ENCODE measurements at places on chromosomes 3 and 15. TPM values are rescaled to one million over a fixed set of nuclear protein-coding genes. Genes with fewer than 3 reads are reported as not detected.

DNA sequence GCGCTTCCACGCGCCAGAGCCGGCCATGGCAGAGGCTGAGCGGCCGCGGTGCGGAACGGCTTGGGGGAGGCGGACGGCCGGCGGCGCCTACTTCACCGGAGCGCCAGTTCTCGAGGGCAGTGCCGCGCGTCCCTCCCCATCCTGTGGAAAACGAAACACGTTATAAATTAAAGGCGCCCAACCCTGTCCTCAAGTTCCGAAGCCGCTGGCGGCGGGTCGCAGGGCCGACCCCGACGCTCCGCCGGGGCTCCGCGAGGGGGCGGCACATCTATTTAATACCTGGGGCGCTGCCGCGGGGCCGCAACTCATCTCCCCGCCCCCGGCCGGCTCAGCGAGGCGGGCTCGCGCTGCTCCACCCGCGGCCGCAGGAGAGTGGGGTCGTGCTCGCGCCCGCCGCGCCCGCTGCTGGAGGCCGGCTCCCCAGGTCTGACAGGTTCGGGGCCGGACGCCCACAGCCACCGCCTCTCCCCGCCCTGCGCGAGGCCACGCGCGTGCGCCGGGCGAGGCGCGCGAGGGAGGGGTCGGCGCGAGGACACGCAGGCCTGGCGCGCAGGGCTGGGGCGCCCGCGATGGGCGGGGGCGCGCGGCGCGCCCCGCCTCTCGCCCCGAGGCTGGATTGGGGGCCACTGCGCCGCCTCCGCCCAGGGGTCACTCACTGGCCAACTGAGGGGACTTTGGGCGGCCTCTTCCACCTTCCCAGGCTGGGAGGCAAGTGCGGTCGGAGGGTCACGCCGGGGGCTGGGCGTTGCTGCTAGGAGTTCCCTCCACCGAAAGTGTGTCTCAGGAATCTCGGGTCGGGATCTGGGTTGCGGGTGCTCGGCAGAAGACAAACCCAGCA is at the start of gene SLC30A4:
Gene SLC30A4 (minus strand): TSS at position 428 of the 838 bp plus-strand sequence. CDS start 401 bp downstream, at position 27.
- peak; percentile 54 for DNase-seq

DNA sequence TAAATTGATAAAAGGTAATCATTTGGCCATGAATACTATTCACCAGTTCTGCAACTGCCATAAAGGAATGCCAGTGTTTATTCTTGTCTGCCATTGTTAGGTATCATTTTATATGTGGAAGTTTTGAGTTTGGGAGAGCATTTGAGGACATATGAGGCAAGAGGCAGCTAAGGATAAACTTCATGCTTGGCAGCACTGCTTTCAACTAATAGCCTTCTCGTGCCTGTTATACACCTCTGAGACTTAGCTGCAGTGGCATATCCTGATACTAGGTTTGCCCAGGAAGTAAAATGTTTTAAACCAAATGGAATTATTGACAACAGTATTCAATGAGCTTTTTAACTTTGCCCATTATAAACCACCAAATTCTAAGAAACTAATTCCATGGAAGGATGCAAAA is 126.0 kb upstream of the DPH6 start:
- no peak for DNase-seq

GRCh38 chr15:91854639-91854990 is 1.1 kb downstream of the SLCO3A1 start:
- no peak for DNase-seq

GRCh38 chr15:39084674-39085530 is 496.0 kb upstream of the THBS1 start:
- DNase-seq: peak; percentile 45

- no peak for DNase-seq
These were observed 65.3 kb downstream of the FAIM start for GRCh38 chr3:138673641-138674530.

DNA sequence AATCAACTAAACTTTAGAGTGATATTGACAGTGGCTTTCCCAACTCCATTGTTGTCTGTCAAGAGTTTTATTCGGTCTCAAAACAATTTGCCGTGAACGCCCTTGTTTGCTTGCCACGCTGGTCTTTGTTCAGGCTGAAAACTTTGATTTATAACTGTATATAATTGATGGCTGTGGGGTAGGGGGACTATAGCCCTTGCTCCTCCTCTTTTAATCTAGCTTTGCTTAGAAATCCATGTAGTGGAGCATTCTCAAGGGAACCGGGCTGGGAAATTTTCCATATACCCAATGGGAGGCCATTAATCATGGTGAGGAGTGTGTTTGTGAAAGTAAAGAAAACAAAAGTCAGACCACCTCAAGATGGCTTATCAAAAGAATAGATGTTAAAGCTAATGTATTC is 339.8 kb upstream of the RARB start:
- no peak for DNase-seq

DNASE1L3 gene
- 2.3 TPM for total RNA-seq

PRSS50 gene
- total RNA-seq: 0.17 TPM

DNA sequence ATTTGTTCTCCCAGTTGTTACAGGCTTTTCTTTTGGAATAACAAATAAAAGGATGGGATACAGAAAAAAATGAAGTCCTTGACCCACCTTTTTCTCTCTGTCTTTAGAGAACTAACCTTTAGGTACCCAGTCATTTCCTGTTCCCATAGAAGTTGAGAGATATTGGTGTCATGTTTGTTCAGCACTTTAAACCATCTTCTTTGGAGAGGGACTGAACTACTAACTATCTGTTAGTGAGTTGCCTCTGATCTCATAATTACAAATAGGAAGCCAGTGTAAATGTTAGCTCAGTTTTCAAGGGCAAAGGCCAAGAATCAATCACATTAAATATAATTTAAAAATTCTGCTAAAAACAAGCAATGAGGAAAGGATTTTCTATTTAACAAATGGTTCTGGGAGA is 72.9 kb upstream of the DCBLD2 start:
- DNase-seq: no peak

- no peak for DNase-seq
These were observed 57.4 kb downstream of the ABHD5 start for GRCh38 chr3:43748179-43748578.

DPH6 gene
- total RNA-seq: 9.8 TPM

DNA sequence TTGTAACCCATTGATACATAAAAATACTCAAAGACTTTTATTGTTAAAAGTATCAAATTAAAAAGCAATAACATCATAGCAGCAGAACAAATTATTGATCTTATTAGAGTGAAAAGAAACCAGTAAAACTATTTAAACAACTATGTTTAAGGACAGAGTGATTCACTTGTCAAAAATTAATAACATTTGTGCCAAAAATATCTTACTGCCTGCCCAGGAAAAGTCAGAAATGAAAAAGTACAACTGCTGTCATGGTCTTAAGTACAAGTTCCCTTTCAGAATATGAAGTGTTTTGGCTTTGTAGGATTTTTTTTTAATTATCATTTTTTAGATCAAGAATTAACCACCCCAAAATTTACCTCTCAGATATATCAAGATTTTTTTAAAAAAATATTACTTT is 3.4 kb downstream of the IFT57 start:
- DNase-seq: no peak

MAP1A gene
- total RNA-seq: 22.5 TPM

- DNase-seq: no peak
These were observed 47.6 kb downstream of the SHOX2 start for GRCh38 chr3:158058495-158059130.

MUC4 gene
- total RNA-seq: 0.14 TPM

DNA sequence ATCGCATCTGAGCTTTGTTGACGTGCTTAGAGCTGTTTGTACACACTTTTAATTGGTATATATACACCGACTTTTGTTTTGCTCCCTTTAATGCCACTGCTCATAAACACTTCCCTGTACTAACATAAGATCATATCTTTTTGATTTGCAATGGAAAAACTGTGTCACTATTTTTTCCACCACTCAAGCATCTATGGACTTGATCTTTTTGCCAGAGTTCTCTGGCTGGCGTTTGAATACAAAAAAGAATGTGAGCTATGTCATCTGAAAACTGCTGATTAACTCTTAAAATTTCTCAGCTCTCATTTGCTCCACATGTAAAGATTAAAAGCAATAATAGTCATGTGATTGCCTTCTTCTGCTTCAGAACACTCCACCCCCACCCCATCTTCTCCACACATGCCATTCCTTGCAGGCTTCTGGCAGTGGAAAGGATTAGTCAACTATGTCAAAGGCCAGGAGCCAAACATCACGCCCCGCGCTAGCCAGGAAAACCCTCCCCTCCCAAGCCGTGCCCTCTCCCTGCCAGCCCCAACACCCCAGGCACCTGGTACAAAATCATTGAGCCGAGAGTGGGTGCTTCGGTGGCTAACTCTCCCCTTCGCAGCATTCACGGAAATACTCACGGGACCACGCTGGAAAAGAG is 123.4 kb upstream of the MEF2A start:
- peak; percentile 30 for DNase-seq

CAND2 gene
- total RNA-seq: 12.1 TPM

SNURF gene
- 39.3 TPM for total RNA-seq

- no peak for DNase-seq
These were observed 45.2 kb upstream of the CCDC80 start for GRCh38 chr3:112685956-112686799.

ZIC1 gene
- 0.06 TPM for total RNA-seq

GRCh38 chr3:23344886-23345285 is 141.8 kb downstream of the UBE2E2 start:
- no peak for DNase-seq

- no peak for DNase-seq
These were observed 252.0 kb downstream of the NR2F2 start for GRCh38 chr15:96582473-96582872.

CKMT1A gene
- 65.4 TPM for total RNA-seq

DNA sequence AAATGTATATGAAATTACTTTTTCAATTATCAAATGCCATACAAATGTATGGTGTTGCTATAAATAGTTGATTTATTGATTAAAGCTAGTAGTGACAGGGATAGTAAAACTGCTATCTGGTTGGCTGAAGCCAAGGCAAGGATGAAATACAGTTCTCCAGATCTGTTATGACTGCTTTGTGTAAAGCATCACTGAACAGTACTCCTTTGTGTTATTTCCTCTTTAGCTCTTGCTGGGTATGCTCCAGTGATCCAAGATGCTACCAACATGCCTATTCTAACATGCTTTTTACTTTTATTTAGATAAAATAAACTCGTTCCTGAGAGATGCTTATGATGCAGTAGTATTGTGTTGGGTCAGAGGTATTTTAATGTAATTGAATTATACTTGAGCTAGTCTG is 12.4 kb upstream of the UBR1 start:
- no peak for DNase-seq

DNA sequence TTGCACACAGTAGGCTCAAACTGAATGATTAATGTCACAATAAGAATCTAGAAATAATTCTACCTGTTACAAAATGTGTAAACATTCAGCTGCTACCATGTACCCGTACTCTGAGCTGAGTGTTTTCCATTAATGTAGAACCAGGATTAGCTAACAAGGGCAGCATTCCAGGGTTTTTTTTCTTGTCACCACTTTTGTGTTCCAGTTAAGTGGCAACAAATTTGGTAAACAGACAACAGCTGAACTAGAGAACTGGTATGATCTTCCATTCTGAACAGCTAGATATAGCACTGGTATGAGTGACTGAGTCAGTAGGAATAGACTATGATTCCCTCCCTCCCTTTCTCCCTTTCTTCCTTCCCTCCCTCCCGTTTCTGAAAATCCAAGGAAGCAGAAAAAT is 229.4 kb downstream of the CD47 start:
- no peak for DNase-seq

GRCh38 chr3:173902871-173903270 is 505.3 kb downstream of the NLGN1 start:
- DNase-seq: no peak

DNA sequence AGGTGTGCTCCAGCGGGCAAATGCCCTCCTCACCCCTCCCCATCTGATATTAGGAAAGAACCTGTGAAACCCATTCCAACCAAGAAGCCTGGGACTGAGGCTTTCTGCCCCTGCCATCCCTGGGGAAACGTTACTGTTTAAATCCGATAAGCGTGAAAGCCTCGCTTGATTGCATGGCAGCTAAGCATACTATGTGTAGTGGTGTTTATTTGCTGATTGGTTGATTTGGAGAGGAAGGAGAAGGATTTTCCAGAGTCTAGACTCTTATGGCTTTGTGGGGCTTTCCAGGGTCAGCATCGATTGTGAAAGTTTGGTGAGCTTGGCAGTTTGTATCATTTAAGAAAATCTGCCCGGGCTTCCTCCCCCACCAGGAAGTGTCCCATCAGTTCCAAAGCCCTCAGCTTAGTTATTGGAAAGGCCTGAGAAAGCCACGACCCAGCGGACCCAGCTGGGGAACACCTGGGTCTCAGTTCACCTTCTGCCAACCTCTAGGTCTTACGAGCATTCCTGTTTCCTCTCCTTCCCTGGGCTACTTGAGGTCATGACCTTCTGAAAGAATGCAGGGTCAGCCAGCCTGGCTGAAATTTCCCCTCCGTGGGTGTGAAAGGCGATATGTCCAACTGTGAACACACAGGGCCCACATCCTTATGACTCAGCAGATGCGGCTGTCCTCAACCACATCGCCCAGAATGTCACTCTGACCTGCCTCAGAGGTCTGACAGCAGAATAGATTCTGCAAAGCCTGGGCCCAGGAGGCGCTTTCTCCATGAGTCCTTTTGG is 62.8 kb upstream of the HERC1 start:
- DNase-seq: peak; percentile 29

- no peak for DNase-seq
These were observed 90.8 kb upstream of the FGF12 start for GRCh38 chr3:192818126-192818525.

DNA sequence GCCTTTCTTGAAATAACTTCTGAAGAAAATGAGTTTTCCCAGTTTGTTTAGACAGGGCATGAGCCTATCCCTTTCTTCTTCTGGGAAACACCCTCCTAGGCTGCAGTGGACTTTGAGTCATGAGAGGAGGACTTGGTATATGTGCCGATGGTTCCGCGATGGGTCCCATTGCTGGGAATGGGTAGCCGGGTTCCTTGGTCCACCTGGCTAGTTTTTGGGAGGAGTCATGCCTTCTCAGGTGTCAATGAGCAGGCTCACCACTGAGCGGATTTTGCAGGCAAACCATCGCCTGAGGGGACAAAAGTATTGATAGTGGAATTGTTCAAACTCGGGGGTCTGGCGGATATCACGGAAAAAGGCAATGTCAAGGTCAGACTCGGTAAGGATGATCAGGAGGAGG is 46.8 kb downstream of the WDR76 start:
- no peak for DNase-seq

GRCh38 chr3:126106336-126107202 is 22.6 kb upstream of the SLC41A3 start:
- DNase-seq: no peak

MOBP gene
- 0.14 TPM for total RNA-seq

All from mucosa of gallbladder (tissue), 1 donor.